Skeletal muscle cell (primary cell): ENCODE measurements at places on chromosomes 12 and 14.

GRCh38 chr14:103225476-103225875 lies 102.2 kb downstream of the TNFAIP2 start:
- no peak for DNase-seq

- DNase-seq, result no peak
Observed at GRCh38 chr12:27517961-27518665, 5.9 kb upstream of the PPFIBP1 start.

DNA sequence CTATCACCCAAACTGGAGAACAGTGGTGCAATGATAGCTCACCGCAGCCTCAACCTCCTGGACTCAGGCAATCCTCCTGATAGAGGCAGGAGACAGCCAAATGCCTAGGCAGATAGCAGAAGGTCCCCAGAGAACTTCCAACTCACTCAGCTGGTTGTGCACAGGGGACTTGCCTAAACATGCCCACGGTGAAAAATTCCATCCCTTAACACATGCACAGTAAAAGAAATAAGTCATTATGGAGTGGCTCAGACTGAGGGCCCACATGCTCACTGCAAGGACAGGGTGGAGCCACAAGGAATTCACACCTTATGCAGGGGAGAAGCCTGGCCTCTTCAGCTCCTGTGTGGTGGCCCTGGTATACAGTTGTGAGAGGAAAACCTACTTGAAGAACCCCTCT lies 525.8 kb upstream of the ATP2B1 start:
- no peak for DNase-seq

GRCh38 chr14:41623736-41624135 lies 17.1 kb downstream of the LRFN5 start:
- DNase-seq, result no peak

GRCh38 chr12:102459314-102459713 lies 21.0 kb downstream of the IGF1 start:
- DNase-seq, result no peak

DNA sequence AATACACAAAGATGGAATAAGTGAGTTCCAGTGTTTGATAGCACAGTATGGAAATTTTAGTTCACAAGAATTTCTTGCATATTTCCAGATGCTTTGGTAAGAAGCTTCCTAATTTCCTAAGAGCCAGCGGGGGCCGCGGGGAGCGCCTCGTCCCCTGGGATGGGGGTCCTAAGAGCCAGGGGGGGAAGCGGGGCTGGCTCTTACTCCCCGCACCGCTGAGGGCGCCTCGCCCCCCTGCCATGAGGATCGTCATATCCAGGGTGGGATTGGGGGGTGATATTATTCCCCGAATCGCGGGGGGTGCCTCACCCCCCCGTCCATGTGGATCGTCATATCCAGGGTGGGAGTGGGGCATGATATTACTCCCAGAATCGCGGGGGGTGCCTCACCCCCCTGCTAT lies 100.5 kb upstream of the GNG2 start:
- DNase-seq, result no peak
